ENCODE measurements at places on chromosomes 11 and 22. TPM values are rescaled to one million over a fixed set of nuclear protein-coding genes. Genes with fewer than 3 reads are reported as not detected.

DNA sequence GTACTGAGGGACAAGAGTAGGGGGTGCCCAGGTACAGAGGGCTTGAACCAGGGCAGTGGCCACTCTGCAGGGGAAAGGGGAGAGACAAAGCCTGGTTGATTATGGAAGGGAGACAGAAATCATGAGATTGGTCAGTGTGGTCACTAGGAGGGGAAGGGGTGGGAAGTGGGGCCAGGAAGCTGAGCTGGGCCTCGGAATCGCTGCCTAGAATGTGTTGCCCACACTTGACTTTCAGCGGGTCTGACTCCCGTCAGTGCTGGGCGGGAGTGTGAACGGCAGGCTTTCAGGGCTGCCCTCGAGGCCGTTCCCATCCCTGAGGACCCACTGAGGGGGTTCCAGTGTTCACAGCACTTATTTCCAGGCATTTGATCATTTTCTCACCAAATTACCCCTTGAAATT, 5.9 kb downstream of the DAGLA start:
- no peak for DNase-seq
- H3K4me1 ChIP-seq, result peaks cover 32% of the 10 kb centered on the region
- no peaks in the 10 kb centered on the region for H3K36me3 ChIP-seq

DNA sequence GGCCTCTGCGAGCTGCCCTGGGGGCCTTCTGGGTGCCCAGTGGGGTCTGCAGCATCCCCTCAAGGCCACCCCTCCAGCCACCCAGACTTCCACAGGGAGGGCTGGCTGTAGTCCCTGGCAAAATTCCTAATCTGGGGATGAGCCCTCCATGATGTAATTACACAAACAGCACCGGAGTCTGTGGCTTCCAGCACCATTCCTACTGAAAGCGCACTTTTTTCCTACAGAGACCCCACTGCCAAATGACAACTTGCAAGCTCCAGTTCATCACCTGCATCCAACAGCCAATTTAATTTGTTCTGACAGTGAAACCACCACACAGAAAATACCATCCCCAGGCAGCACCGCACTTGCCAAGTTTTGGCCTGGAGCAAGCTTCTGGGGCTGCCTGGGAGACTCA, 70.4 kb downstream of the TRMU start:
- no peaks in the 10 kb centered on the region for H3K4me1 ChIP-seq
- no peaks in the 10 kb centered on the region for H3K27me3 ChIP-seq
- DNase-seq, result no peak
- H3K36me3 ChIP-seq, result no peaks in the 10 kb centered on the region
- H3K27ac ChIP-seq, result no peak overlapping the region
- H3K4me3 ChIP-seq, result no peak overlapping the region

DNA sequence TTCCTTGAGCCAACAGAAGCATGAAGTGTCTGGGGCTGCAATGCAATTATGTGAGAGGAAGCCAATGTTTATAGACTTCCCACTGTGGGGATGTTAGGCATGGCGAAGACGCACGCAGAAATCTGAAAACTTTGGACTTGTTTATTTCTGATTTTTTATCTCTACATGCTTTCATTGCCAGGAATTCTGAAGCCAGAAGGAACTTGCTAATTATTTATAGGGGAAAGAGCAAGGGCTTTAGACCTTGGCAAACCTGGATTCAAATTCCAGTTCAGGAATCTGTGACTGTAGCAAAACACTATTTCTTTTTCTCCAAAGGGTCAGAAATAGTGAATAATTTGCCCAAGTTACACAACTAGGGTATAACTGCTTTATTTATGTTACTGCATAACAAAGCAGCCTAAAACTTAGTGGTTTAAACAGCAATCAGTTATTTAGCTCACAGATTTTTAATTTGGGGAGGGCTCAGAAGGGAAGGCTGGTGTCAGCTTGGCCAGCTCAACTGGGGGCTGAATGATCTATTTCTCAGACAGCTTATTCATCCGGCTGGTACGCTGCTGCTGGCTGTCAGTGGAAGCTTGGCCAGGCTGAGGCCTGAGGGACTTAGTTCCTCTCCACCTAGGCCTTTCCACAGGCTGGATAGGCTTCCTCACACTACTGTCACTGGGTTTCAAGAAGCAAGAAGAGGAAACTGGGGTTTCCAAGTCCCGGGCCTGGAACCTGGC, 1.9 kb upstream of the OR6Q1 start:
- no peaks in the 10 kb centered on the region for H3K36me3 ChIP-seq
- H3K27ac ChIP-seq, result peak overlapping the region; percentile 9
- no peaks in the 10 kb centered on the region for H3K27me3 ChIP-seq
- no peaks in the 10 kb centered on the region for H3K4me1 ChIP-seq
- no peak for DNase-seq

GRCh38 chr11:86500500-86501140, 125.9 kb downstream of the CCDC81 start:
- no peak overlapping the region for H3K27ac ChIP-seq
- no peaks in the 10 kb centered on the region for H3K4me1 ChIP-seq
- no peak for DNase-seq
- H3K4me3 ChIP-seq, result no peak overlapping the region
- H3K27me3 ChIP-seq, result no peaks in the 10 kb centered on the region
- no peaks in the 10 kb centered on the region for H3K36me3 ChIP-seq

- DNase-seq, result no peak
- H3K27me3 ChIP-seq, result no peaks in the 10 kb centered on the region
- peaks cover 93% of the 10 kb centered on the region for H3K36me3 ChIP-seq
- H3K4me1 ChIP-seq, result peaks cover 24% of the 10 kb centered on the region
- H3K4me3 ChIP-seq, result no peak overlapping the region
Measured at GRCh38 chr11:57679396-57679795, 11.5 kb downstream of the ZDHHC5 start.

DNA sequence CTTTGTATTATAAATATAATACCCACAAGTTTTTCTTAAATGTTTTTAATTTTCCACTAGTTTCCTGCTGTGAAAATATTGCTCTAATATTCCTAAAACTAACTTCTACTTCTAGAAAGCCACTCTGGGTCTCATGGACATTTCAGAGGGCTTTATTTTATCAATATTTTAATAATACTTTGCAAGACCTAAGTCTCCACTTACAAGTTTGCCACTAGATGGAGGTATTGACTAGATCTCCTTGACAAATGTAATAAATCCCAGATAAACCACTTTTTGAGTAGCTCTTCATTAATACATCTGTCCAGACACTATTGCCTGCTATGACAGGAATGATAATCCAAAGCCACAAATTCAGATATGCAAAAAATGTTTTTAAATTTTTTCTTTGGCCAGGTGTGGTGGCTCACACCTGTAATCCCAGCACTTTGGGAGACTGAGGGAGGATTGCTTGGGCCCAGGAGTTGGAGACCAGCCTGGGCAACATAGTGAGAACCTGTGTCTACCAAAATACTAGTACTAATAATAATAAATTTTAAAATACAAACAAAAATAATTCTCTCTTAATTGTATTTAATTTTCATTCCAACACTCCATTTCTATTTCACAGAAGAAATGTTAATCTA, 3.5 kb upstream of the ACAT1 start:
- H3K4me1 ChIP-seq, result peaks cover 3% of the 10 kb centered on the region
- no peaks in the 10 kb centered on the region for H3K27me3 ChIP-seq
- H3K27ac ChIP-seq, result no peak overlapping the region

- H3K4me3 ChIP-seq, result no peak overlapping the region
- H3K27ac ChIP-seq, result no peak overlapping the region
- no peaks in the 10 kb centered on the region for H3K36me3 ChIP-seq
- no peaks in the 10 kb centered on the region for H3K4me1 ChIP-seq
- H3K27me3 ChIP-seq, result no peaks in the 10 kb centered on the region
Measured at GRCh38 chr22:30057375-30057774, 22.9 kb upstream of the HORMAD2 start.

DNA sequence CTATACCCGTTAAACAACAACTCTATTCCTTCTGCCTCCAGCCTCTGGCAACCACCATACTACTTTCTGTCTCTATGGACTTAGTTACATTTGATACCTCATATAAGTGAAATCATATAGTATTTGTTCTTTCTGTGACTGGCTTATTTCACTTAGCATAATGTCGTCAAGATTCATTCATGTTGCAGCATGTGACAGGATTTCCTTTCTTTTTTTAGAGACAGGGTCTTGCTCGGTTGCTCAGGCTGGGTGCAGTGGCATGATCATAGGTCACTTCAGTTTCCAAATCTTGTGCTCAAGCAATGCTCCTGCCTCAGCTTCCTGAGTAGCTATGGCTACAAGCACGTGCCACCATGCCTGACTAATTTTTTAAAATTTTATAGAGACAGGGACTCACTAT, 29.4 kb upstream of the SORL1 start:
- H3K27me3 ChIP-seq, result no peaks in the 10 kb centered on the region
- no peaks in the 10 kb centered on the region for H3K36me3 ChIP-seq
- peak overlapping the region; percentile 9 for H3K27ac ChIP-seq
- H3K4me3 ChIP-seq, result no peak overlapping the region
- no peak for DNase-seq

DNA sequence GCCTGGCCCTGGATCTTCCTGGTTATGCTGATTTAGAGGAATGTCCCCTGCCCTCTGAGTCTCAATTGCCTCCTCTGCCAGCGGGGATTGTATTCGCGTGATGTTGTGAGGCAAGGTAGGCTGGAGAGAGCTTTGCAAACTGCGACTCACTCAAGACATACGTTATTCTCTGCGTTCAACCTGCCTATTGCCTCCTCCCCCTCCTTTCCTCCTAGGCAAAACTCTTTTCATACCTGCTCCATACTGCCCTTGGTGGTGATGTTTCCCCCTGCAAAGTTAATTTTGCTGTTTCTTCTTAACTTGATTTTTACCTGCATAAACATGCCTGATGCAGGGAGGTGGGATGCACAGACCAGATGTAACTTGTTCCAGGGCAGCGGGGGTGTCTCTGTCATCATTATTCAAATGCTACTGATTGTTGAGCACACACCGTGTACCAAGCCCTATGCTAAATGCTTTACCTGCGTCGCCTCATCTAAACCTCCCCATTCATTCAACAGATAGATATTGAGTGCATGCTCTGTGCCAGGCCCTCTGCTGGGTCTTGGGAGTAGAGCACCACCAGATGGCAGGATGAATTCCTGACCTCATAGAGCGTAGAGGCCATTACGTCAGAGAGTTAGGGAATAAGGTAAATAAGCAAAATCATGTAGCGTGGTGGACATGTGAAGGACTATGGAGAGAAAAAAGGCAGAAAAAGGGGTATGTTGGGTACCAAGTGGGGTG, 29.0 kb downstream of the SGSM1 start:
- H3K4me1 ChIP-seq, result no peaks in the 10 kb centered on the region
- no peak overlapping the region for H3K27ac ChIP-seq
- no peak for DNase-seq
- no peaks in the 10 kb centered on the region for H3K27me3 ChIP-seq

GRCh38 chr11:129247135-129247534, 55.0 kb upstream of the ARHGAP32 start:
- no peak overlapping the region for H3K4me3 ChIP-seq
- H3K27me3 ChIP-seq, result no peaks in the 10 kb centered on the region
- no peak for DNase-seq

DNA sequence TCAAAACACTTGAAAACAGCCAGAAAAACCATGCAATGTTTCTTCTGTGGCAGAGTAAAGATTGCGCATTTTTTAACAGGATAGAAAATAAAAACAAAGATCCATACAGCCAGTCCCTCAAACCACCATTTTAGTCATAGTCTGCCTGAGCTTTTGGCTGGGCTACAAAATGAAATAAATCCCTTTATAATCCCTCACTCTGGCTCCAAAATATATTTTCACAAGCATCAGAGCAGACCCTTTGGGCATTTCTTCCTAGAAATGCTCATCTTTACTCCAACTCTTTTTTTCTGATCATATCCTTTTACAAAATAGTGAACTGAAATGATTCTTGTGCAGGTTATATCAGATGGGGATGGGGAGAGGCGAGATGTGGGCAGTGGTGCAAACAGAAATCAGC, 31.8 kb upstream of the LMO2 start:
- H3K36me3 ChIP-seq, result no peaks in the 10 kb centered on the region
- no peaks in the 10 kb centered on the region for H3K27me3 ChIP-seq
- no peak overlapping the region for H3K27ac ChIP-seq
- DNase-seq, result no peak
- H3K4me1 ChIP-seq, result no peaks in the 10 kb centered on the region
- no peak overlapping the region for H3K4me3 ChIP-seq

DNA sequence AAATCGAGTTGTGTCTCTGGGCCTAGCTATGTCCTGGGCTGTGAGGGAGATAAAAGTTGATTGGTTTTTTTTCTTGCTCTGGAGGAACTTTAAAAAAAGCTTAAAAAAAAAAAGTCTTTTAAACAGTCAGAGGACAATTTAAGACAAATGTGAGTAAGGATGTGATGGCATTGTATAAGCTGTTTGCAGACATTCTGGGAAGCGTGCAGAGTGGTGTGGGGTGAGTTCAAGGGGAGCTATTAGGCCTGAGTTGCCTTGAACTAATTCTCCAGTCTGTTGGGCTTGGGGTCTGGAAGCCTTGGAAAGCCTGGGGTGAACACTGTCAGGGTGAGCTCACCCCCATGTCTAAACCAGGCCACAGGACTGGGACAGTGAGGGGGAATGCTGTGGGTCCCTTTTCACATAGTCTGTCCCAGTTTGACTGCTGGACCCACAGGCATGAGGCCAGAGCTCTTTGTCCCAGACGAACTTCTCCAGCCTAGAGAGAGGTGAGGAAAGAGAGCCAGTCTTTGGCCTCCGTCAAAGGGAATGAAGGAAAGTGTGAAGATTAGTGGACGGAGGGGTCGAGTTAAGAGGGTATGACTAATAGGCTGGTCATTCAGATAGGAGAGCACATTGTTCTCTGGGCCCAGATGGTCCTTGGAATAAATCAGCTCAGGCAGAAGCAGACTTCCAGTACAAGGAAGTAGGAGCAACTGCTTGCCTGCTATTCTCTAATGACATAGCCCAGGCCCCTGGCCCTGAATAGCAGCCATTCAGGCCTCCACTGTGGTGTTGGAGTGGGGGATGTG, 76.4 kb upstream of the NNMT start:
- H3K27ac ChIP-seq, result peak overlapping the region; percentile 40
- peaks cover 10% of the 10 kb centered on the region for H3K4me1 ChIP-seq
- H3K36me3 ChIP-seq, result peaks cover 5% of the 10 kb centered on the region
- no peaks in the 10 kb centered on the region for H3K27me3 ChIP-seq
- no peak overlapping the region for H3K4me3 ChIP-seq

DNA sequence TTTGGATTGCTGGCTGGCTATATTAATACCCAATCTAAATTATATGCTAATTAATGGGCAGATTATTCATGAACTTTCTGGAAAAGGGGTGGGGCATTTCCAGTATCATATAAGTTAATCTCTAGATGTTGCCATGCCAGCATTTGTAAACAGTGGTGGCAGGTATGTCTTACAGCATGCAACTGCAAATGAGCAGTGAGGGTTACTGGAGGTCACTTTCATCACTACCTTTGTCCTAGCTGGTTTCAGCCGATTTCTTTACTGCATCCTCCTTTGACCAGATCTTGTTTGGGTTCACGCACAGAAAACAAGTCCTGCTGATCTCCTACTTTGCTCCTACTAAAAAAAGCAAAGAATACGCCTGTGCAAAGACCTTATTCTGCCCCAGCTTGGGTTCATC, 89.1 kb upstream of the USP47 start:
- no peaks in the 10 kb centered on the region for H3K36me3 ChIP-seq
- no peaks in the 10 kb centered on the region for H3K4me1 ChIP-seq
- no peak overlapping the region for H3K27ac ChIP-seq
- H3K4me3 ChIP-seq, result no peak overlapping the region

APLNR gene
- polyA plus RNA-seq, result 131 TPM

OR8A1 gene
- polyA plus RNA-seq, result not detected

DDIAS gene
- polyA plus RNA-seq, result 5.8 TPM

VPS11 gene
- 50.5 TPM for polyA plus RNA-seq

Measured in left lung (tissue), 14 donors.